Mucosa of descending colon (tissue), 3 donors: ENCODE measurements at places on chromosomes 4 and X. TPM values are rescaled to one million over a fixed set of nuclear protein-coding genes. Genes with fewer than 3 reads are reported as not detected.

DNA sequence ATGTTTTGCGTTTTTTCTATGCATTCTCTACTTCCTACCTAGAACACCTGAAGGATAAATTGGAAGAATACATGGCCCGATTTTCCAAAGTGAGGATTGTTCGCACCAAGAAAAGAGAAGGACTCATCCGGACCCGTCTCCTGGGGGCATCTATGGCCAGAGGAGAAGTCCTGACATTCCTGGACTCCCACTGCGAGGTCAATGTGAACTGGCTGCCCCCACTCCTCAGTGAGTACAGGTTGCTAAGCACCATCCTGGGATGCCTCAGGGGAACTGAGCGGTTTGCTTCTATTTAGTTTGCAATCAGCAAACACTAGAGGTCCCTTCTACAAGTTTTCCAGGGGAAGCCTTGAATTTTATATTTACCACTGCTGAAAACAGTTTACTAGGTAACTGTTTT is 359.3 kb upstream of the GALNT7 start:
- DNase-seq: no peak

The DMRTC1 gene
- total RNA-seq: not detected

The CTSO gene
- 16.3 TPM for total RNA-seq

The FGD1 gene
- 3.5 TPM for total RNA-seq

DNA sequence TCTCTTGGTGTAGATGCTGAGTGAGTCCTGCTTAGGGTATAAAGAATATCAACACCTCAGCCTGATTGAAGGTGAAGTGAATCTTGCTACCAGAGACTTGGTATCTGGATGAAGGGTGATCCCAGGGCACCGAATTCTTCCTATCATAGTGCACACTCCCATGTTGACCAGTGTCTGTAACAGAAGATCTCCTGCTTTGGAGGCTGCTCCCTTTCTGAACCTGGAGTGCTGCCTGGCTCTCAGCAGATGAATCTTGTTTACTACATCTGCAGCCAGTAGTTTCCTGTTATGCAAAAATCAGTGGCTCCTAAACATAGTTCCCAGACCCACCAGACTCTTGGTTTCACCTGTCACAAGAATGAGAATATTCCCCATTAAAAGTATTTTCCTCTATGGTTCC is 191.7 kb upstream of the GK2 start:
- DNase-seq: no peak

DNA sequence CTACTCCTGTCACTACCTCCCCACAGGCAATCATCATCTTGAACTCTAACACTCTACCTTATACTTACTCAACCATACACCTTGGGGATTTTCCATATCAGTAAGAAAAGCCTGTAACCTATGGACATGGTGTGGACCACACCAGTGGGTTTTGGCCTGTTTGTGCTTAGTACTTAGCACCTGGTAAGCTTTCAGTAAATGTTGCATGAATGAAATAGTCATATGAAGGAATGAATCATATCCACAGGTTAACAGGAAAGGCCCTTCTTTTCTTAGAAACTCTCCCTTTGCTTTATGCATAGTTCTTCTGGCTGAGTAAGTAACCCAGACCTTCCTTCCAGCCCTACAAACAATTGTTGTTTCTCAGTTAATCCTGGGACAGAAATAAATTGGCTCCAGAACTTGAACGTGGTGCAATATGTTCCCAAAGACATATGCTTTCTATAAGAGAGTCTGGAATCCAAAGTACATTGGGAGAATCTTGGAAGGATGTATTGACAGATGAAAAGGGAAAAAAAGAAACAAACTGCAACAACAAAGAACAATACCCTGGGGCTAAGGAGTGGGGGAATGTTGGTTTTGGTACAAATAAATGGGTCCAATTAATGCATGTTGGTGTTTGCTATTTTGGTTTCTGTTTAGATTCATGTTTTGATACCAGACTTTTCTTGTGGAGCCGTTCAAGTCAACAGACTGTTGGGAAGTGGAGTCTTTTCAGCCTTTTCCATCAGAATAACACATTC is 27.8 kb downstream of the RASL11B start:
- no peak for DNase-seq

- peak; percentile 84 for DNase-seq
Observed at GRCh38 chr4:24598025-24598424, 13.7 kb upstream of the DHX15 start.

- DNase-seq: peak; percentile 29
Observed at GRCh38 chrX:70826715-70827114, 81.8 kb downstream of the TEX11 start.

The LNX1 gene
- total RNA-seq: 23.2 TPM

The PPEF1 gene
- total RNA-seq: 0.22 TPM

- no peak for DNase-seq
Observed at GRCh38 chr4:10690185-10690907, 5.8 kb upstream of the CLNK start.

- no peak for DNase-seq
Observed at GRCh38 chrX:17021851-17022604, 75.6 kb downstream of the REPS2 start.

The SOWAHD gene
- 1.4 TPM for total RNA-seq

The PHKA1 gene
- 3.8 TPM for total RNA-seq

- DNase-seq: no peak
Observed at GRCh38 chrX:37813570-37813969, 33.7 kb downstream of the CYBB start.

- peak; percentile 67 for DNase-seq
Observed at GRCh38 chr4:94390804-94391410, 48.3 kb upstream of the HPGDS start.

The IL1RAPL2 gene
- total RNA-seq: not detected

The H2BW2 gene
- not detected for total RNA-seq

DNA sequence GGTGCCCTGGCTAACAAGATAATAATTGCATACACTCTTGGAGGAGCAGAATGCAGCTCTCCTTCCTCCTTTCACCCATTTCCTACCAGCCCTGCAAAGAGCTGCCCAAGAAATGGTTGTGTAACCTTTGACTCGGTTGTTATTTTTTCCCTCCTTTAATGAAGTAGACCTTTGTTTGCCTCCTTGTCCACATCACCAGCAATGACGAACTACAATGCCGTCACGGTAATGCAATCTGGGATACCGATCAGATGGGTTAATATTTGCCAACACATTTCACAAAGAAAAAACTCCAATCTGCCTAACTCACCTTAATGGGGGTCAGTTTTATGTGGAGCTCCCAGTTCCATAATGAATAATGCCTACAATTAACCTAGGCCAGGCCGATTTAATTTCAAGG is 32.0 kb downstream of the GPRIN3 start:
- no peak for DNase-seq

GRCh38 chrX:96407501-96407900 is 277.1 kb upstream of the DIAPH2 start:
- no peak for DNase-seq
